ENCODE measurements at places on chromosomes 7 and 10.
A peak's percentile ranks its signal among the peaks of the same experiment; 100 is the strongest.

GRCh38 chr7:129103561-129104324 is 40.8 kb upstream of the TSPAN33 start:
- DNase-seq: no peak

DNA sequence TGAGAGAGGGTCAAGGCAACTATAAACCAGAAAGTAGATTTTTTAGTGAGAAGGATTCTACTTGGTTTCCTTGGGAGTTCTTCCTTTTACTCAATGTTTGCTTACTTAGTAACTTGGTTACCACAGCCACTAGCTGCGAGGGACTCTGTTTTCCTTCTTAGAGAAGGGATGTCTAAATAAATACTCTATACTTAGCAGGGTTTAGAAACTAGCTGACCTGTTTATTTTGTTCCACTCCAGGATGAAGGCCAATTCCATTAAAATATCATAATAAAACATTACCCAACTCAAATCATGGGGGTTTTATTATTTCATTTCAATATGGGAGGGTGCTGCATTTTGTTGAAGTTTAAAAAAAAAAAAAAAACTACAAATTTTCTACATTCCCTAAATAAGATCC is 87.3 kb downstream of the PPP1R3A start:
- no peak for DNase-seq

DNA sequence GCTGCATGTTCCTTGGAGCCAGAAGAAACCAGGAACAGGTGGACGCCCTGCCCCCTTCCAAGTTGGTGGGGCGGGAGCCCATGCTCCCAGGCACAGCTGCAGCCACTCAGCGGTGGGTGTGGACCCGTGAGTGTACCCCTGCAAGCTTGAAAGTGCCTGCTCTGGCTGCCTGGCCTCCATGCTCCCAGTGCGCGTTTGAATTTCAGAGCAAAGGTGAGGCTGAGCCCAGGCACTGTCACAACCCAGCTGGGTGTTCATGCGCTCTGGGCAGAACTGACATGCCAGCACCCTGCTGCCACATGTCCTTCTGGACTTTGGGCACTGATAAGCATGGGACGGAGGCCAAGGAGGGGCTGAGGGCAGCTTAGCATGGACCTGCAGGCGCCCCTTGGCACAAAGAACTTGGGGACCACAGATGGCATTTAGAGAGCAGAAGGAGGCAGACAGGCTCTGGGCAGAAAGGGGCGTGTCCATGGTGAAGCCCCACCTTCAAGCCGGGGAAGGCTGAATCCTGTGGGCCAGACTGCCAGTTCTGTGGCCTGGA is 402.0 kb upstream of the NRG3 start:
- DNase-seq: no peak

GRCh38 chr7:84399661-84400060 is 205.1 kb upstream of the SEMA3A start:
- no peak for DNase-seq

- peak; percentile 53 for DNase-seq
These were observed 675.3 kb downstream of the INHBA start for GRCh38 chr7:41027428-41028115.

- no peak for DNase-seq
These were observed 80.7 kb downstream of the THSD7A start for GRCh38 chr7:11751315-11751714.

DNA sequence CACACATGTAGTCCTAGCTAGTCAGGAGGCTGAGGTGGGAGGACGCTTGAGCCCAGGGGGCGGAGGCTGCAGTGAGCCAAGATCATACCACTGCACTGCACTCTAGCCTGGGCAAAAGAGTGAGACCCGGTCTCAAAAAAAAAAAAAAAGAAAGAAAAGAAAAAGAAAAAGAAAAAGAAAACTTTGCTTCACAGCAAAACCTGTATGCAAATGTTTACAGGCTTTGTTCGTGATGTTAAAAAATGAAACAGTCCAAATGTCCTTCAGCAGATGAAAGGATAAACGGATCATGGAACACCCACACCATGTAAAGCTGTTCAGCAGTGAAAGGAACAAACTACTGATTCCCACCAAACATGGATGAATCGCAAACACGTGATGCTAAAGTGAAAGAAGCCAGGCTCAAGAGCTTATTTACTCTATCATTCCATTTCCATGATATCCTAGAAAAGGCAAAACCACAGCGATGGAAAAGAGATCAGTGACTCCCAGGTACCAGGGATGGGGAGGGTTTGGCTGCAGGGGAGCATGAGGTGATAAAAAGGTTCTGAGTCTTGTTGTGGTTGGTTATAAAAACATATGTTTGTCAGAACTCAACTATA is 15.1 kb downstream of the LRRC20 start:
- no peak for DNase-seq

- DNase-seq: no peak
These were observed 42.7 kb downstream of the BICC1 start for GRCh38 chr10:58555170-58555929.

- no peak for DNase-seq
These were observed 102.5 kb upstream of the APBB1IP start for GRCh38 chr10:26335574-26336093.

DNA sequence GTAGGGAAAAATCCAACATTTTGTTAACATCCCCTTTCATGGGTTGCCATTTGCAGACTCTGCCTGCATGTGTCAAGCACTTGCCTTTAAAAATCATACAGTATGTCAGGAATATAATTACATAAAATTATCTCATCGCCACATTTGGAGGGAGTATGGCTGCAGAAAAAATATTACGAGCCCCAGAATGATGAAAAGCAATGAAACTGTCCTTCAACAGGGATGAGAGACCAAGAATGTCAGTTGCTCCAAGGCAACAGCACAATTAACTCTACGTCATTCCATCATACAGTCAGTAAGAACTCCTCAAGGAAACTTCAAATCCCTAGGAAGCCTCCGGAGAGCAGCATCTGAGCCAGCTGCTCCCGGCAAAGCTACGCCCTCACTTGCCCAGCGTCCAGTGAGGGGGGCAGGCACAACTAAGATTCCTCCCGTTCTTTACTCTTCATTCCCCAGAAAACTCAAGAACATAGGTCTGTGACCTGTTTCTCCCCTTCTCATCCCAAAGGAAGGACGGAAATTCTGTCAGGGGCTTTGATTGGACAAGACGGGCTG is 132.9 kb downstream of the ANLN start:
- DNase-seq: no peak

DNA sequence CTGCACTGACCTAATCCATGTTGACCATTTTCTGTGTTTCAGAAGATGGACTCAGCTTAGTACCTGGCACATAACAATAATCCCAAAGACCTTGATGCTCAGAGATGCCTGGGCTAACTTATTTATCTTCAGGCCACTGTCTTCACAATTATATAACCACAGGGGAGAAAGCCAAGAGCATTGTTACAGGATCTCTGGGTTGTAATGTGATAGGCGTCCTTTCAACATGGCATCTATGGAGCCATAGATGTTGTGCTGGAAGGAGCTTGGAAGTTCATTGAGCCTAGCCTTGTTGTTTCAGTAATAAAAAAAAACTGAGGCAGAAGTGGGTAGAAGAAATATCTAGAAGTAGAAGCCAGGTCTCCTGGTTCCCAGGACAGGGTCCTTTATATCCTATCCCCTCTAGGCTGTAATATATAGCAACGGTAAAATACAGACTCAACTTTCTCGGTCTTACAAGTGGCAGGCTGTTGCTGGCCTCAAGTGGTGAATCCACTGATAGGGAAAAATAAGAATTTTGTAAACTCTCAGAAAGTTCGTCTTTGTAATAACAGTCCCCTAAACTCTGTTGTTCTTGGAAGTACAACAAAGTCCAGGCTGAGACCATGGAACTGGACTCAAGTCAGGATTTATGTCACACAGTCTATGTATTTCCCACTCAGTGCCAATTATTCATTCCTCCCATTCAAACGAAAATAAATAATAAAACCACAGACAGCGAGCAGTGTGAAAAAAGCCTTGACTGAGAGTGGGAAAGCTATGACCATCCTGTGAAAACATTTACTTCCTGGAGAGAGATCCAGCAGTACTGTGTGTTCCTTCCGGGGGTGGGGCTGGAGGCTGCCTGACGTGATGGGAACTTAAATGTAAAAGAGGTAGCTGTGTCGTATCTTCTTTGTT is 277.6 kb downstream of the REEP3 start:
- no peak for DNase-seq

GRCh38 chr10:74238031-74238431 is 87.0 kb downstream of the ADK start:
- DNase-seq: peak; percentile 44

DNA sequence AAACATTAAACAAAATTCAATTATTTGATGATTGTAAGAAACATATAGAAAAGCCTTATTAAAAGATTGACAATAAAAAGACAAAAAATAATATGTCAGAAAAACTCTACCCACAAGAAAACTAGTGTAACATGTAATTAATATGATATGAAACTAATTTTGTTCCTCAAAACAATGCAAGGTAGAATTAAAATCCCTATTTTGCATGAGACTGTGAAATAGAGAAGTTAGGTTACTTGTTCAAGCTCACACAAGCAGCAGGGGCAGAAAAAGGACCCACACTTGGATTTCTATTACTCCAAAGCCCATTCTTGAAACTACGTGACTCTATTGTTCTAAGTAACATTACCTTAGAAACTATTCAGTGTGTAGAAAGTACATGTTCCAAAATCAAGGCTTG is 96.4 kb downstream of the KCNMA1 start:
- no peak for DNase-seq

- no peak for DNase-seq
These were observed 87.2 kb downstream of the MDFIC start for GRCh38 chr7:115009139-115009538.

DNA sequence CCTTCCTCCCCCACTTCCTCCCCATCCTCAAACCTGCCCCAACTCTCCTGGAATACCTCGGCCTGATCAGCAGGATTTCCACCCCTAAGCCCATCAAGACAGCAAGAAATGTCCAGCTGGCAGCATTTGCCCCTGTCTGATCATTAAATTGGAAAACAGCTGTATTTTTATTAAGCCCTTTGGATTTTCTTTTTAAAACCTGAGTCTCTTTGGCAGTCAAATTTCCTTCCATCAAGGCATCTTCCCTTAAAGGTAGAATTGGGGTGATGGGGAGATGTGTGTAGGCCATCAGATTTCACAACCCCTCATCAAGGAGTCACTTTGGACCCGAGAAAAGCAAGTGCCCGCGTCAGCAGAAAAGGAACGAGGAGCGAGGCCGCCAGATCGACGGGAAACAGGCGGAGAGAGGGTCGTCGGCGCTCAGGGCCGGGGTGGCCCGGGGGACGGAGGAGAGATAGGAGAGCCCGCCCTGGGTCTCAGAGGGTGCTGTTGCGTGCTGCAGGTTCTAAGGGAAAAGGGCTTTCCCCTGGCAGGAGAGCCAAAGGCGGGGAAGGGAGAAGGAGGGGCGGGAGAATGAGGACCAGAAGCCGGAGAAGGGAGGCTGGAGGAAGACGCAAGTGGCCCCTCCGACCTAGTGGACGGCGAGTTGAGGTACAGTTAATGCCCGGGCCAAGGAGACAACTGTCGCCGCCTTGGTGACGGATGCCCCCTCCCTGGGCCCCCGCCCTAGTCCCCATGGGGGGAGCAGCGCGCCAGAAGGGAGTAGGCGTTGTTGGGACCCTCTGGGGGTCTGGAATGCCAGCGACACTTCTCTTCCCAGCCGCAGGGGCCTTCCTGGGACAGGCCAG is 11.5 kb upstream of the GATA3 start:
- DNase-seq: no peak

GRCh38 chr7:8362723-8363369 is 70.6 kb upstream of the NXPH1 start:
- no peak for DNase-seq

- DNase-seq: no peak
These were observed 29.5 kb downstream of the TACC2 start for GRCh38 chr10:122018491-122018890.

- DNase-seq: no peak
These were observed 410.2 kb upstream of the KLF6 start for GRCh38 chr10:4195213-4195612.

DNA sequence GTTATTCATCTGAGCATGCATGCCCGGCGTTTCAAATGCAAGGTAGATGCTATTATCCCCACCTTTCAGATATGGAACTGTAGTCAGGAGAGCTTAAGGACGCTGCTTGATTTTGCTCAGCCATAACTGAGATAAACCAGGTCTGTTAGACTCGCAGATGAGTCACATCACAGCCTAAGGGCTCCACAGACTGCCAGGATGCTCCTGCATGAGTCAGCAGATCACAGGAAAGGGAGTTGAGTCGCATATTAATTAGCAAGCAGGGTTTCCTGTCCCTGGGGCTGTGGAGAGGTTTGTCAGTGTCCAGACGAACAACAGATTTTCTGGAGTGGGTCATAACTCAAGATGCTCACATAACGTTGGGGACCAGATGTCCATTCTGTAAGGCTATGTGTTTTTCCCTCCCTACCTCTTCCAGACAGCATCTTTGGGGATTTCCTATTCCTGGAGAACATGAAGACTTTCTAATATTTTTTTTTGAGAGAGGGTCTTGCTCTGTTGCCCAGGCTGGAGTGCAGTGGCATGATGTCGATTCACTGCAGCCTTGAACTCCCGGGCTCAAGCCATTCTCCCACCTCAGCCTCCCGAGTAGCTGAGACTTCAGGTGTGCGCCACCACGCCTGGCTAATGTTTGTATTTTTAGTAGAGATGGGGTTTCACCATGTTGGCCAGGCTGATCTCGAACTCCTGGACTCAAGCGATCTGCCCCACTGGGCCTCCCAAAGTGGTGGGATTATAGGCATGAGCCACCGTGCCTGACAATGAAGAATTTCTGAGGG is 36.7 kb downstream of the PFKFB3 start:
- DNase-seq: peak; percentile 94

- DNase-seq: no peak
These were observed 151.2 kb downstream of the TCERG1L start for GRCh38 chr10:131160219-131160875.

- DNase-seq: no peak
These were observed 67.5 kb downstream of the ALOX5 start for GRCh38 chr10:45441239-45442190.

GRCh38 chr10:103637011-103637410 is 143.5 kb downstream of the NEURL1 start:
- no peak for DNase-seq

- no peak for DNase-seq
These were observed 91.9 kb downstream of the ZNF783 start for GRCh38 chr7:149353739-149354504.

DNA sequence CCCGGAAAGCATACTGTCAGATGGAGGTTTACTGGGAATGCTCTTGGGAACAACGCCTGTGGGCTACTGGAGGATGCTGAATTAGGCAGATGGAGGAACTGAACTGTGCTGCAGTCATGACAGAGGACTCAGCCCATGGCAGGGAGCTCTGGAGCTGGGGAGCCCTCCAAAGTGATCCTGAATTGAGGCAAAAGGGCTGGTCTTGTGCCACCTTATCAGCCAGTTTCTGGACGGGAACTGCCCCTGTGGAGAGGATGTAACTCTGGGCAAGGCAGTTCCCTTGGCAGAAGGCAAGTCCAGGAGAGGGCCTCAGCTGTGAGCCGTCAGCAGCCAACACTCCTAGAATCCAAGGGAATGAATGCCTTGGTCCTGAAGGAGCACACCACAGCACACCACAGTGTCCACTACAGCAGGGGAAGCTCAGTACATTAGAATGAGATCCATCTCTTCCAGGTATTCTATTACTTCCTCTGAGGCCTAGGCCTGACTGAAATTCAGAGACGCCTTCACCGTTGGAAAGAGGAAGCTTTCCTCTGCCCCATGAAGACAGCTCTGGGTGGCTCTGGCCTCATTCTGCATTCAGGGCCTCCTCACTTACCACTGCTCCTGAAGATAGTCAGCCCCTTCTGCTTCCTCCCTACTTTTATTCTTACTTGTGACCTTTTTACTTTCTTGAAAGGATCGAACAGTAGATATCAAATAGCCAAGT is 139.6 kb upstream of the GPR26 start:
- DNase-seq: no peak
